Stimulated activated CD4-positive, alpha-beta T cell treated with anti-CD3 and anti-CD28 coated beads, TNF-alpha, amount 100 ng/mL, for 1 hour (primary cell): ENCODE measurements at places on chromosomes 2 and 18.

DNA sequence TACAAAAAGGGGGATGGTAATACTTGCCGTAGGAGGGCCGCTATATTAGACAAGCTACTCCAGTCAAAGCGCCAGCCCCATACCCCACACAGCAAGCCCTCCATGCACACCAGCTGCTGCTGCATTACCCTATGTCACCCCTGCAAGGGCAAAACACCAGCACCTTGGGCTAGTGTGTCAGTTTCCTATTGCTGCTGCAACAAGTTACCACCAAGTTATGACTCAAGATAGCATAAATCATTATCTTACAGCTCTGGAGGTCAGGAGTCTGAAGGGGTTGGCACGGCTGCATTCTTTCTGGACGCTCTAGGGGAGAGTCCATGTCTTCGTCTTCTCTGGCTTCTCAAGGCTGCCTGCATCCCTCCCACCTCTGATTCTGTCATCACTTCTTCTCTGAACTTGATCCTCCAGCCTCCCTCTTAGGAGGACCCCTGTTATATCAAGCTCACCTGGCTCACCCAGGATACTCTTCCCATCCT, 88.6 kb upstream of the ACAA2 start:
- no peak for DNase-seq

DNA sequence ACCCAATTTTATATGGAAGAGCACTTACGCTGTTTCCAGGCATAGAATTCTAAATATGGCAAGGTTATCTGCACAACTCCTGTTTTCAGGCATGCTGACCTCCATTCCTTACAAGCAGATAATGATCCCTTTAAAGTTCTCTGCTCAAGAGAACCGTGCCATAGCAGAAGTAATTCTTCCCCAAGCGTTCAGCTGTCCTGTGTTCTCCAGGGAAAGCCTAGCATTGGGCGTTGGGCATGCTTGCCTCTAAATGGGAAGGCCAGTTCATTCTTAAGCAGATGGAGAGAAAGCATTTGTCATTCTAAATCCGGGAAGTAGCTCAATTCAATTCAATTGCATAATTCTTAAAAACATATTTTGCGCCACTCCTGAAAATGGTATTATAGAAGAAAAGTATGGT, 55.7 kb upstream of the EML4 start:
- no peak for DNase-seq

DNA sequence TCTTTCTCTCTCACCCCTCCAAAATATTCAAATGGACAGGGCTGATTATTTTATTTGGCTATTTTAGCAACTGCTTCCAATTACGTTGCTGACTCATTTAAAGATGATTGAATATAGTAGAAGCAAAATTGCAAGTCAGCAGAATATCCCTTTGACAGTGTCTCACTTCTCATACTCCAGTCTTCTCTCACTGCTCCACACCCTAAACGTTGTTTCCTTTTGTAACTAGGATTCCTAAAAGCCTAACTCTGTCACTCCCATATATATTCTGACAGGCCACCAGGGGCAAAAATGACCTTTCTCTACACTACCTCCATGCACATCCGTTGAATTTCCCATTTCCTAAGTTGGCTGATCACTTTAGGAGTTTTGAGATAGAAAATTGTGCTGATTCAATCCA, 351.1 kb downstream of the RND3 start:
- no peak for DNase-seq

DNA sequence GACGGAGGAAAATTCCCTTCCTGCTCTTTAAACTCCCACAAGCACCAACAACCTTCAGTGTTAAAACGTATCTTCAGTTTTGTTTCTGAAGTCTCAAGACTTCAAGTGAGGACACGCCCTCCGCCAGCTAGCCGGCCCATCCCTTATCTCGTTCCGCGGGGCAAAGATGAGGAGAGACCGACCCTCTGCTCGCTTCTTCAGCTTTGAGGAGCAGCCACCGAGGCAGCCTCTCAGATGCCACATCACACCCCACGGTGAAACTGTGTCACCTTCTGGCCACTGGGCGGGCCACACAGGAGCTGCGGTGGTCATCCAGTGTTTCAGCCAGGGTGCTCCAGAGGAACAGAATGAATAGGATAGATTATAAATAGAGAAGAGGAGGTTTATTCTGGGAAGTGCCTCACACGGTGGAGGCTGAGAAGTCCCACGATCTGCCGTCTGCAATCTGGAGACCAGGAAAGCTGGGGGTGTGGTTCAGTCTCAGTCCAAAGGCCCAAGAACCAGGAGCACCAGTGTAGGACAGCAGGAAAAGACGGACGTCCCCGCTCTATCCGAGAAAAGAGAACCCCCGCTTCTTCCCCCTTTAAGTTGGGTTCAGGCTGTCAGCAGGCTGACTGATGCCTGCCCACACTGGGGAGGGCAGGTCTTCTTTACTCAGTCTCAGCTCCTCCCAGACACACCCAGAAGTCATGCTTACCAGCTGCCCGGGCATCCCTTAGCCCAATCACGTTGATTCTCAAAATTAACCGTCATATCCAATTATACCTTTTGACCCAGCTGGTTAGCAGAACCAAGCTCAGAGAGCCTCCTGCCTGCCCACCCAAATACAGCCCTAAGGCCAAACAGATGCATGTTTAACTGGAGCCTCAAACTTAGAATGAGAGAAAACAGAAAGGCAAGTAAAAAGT, 399.7 kb upstream of the ID2 start:
- DNase-seq: no peak

GRCh38 chr2:113720167-113720566, 36.3 kb downstream of the SLC35F5 start:
- no peak for DNase-seq

DNA sequence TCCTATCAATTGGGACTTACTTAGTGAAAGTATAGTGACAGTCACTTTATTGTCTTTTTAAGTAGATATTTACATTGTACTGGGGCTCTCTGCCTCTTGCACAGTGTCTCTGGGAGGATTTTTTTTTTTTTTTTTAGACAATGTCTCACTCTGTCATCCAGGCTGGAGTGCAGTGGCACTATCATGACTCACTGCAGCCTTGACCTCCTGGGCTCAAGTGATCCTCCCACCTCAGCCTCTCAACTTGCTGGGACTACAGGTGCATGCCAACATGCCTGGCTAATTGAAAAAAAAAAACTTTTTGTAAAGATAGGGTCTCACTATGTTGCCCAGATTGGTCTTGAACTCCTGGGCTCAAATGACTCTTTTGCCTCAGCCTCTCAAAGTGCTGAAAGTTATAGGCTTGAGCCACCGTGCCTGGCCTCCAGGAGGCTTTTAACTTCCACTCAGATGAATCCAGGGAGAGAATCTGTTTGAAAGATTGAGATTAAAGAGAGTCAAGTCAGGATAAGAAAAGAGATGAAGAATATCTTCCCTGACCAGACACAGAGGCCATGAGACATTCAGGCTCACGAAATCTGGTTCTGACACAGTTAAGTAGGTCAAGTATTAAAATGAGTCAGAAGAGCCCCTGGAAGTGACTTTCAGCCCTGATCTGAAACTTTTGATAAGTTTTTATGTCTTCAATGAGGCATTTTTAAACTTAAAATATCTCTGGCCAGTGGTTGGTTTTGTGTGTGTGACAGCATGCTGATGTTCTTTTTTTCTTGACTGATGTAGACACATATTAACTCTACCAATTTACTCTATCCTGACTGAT, 18.3 kb downstream of the ARHGEF33 start:
- no peak for DNase-seq

- no peak for DNase-seq
These were observed 77.0 kb upstream of the TMEM200C start for GRCh38 chr18:5972298-5972697.

DNA sequence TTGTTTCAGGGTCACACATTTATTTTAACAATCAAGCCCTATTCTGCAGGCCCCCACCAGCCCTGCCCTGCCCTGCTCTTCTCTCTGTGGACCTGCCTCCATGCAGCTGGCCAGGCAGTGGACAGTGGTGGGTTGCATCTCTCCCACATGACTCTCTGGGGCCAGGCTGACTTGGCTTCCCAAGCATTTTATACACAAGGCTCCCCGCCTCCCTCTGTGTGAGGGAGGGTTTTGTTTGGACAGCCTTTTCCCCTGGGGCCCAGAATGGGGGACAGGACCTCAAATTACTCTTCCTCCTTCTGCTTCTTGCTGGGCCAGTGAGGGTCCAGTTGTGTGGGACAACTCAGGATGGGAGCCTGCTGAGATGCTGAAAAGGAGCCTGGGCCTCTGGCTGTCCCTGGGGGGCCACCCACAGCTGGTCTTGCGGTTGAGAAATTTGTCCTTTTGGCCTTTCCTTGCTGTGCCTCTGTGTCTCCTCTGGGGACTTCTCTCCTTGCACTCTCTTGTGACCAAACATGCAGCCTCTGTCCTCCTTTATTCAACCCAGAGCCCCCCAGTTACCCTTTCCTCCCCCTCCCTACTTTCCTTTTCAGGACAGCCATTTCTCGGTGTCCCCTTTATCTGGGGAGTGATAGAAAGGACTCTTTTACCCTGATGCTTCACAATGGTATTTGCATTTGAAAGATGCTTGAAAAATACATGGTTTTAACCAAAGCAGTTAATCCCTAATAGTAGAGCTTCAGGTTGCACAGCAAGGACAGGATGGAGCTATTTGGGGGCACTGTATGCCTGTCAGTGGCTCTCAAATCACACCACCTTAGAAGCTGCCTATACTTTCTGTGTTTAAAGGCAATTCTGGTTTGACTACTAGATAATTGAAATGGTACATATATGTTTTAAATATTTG, 151.1 kb downstream of the FHOD3 start:
- DNase-seq: no peak

DNA sequence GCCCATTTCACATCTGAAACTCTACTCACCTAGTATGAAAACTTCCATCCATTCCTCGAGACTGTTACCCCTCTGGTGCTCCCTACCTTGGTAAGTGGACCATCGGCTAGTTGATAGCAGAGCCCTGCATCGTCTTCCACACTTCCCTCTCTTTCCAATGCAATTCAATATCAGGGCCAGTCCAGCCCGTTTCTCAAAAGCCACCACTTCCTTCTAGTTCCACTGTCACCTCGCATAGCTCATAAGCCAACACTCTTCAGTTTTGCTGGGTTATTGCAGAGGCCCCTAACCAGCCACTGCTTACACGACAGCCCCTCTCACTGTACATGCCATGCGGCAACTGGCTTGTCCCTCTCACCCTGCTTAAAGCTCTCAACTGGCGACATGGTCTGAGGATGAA, 10.2 kb upstream of the ZNF407 start:
- DNase-seq: no peak

- no peak for DNase-seq
These were observed 103.1 kb downstream of the CERS6 start for GRCh38 chr2:168559187-168559586.

GRCh38 chr2:6947929-6948676, 30.9 kb downstream of the RNF144A start:
- no peak for DNase-seq

DNA sequence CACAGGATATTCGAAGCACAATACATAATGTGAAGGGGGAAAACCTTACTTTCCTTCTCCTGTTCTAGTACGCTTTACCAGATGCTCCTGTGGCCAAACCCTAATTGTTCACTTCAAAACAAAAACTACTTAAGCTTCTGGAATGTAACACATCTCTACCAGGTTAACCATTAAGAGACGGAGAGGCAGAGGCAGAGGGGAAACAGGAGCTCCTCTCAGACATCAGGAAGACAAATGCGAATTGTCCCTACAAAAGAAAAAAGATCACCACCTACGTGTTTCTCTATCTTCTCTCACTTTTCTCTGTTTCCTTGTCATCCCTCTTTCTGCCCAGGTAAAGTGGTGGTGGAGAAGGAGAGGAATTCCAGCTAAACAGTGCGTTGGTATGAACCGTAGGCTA, 266.8 kb downstream of the NRXN1 start:
- DNase-seq: no peak

- no peak for DNase-seq
These were observed 404.3 kb downstream of the PID1 start for GRCh38 chr2:228866781-228867180.

GRCh38 chr2:28339516-28340175, 53.0 kb upstream of the FOSL2 start:
- no peak for DNase-seq

GRCh38 chr18:56831988-56832387, 180.8 kb downstream of the WDR7 start:
- no peak for DNase-seq

- no peak for DNase-seq
These were observed 284.1 kb downstream of the AGPS start for GRCh38 chr2:177676636-177677035.

- no peak for DNase-seq
These were observed 115.8 kb upstream of the CWC22 start for GRCh38 chr2:180122874-180123273.

DNA sequence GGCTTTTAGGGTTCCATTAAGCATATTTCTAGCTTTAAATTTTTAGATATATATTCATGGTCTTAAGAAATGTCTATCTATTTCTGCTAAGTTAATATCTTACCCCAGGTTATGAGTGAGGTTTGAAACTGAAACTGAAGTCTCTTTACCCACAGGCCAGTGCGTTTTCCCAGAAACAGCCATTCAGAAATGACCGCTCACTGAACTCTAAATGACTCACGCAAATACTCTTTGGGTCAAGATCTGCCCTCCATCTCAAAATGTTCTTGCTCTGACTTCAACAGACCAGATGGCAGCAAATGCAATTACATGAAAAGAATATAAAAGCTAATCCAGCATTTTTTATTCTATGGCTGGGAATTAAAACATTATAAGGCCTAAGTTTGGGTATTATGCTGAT, 315.2 kb downstream of the TDRD15 start:
- no peak for DNase-seq

GRCh38 chr2:11305338-11305737, 39.1 kb downstream of the ROCK2 start:
- no peak for DNase-seq

DNA sequence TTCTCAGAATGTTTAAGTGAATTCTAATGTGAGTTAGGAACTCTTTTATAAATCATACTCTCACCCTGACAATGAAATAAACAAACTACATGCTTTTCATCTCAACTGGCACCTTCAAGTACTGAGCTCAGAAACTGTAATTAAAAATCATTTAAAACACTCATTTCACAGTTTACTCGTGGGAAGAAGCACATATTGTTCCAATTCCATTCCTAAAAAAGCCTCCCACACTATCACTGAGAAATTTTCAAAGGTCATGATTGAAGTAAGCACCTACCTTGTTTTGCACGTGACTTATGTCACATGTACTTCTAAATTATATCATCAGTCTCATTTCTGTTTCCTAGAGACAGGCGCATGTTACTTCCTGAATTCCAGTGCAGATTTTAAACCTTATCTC, 678.1 kb upstream of the SLC8A1 start:
- no peak for DNase-seq

- DNase-seq: no peak
These were observed 92.2 kb downstream of the DPP4 start for GRCh38 chr2:161981679-161982250.

GRCh38 chr2:232053777-232054176, 92.3 kb downstream of the DIS3L2 start:
- no peak for DNase-seq

- DNase-seq: no peak
These were observed 4.0 kb downstream of the KLHL29 start for GRCh38 chr2:23388756-23389514.

GRCh38 chr18:32730068-32730467, 42.8 kb downstream of the KLHL14 start:
- no peak for DNase-seq

GRCh38 chr18:42644729-42645131, 470.8 kb downstream of the RIT2 start:
- no peak for DNase-seq
